ENCODE measurements at places on chromosomes 16 and 17.

DNA sequence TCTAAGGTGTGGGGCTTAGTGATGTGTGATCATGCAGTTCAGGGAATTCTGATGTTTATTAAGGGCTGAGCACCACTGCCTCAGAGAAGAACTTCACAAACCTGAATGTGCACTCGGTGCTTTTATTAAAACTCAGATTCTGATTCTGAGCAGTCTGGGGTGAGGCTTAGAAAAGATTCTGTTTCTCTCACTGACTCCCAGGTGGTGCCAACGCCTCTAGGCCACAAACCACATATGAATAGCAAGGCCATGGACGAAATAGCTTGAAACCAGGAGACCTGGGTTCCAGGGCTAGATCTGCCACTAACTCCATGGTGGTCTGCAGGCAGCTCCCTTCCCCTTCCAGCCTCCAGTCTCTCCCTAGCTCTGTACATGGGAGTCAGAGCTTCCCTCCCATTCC is 169.1 kb downstream of the HS3ST3B1 start:
- no peaks in the 10 kb centered on the region for H3K4me1 ChIP-seq
- no peak for DNase-seq
- no peak overlapping the region for H3K4me3 ChIP-seq
- no peak overlapping the region for H3K27ac ChIP-seq

DNA sequence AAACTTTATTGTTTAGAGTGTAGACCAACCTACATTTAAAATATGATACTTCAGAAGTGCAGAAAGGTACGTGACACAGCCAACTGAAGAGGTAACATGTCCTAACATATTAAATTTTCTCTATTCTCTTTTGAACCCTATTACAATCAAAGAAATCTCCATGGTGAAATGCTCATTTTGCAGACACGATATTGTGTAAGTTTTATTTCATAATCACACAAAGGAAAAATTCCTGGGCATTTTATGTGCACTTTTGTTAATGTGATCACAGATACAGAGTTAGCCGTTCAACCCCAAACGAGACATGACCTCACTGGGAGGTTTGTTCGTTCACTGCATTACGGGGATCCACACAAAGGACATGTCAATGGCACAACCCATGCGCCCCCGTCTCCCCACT is 21.8 kb downstream of the KCNJ16 start:
- H3K27me3 ChIP-seq = no peaks in the 10 kb centered on the region
- no peaks in the 10 kb centered on the region for H3K36me3 ChIP-seq
- peaks cover 17% of the 10 kb centered on the region for H3K4me1 ChIP-seq

GRCh38 chr17:72622661-72623433 is 469.6 kb downstream of the SLC39A11 start:
- H3K4me3 ChIP-seq = peak overlapping the region; percentile 6
- H3K36me3 ChIP-seq = peaks cover 6% of the 10 kb centered on the region
- H3K27ac ChIP-seq = peak overlapping the region; percentile 51
- no peaks in the 10 kb centered on the region for H3K27me3 ChIP-seq
- DNase-seq = no peak
- peaks cover 66% of the 10 kb centered on the region for H3K4me1 ChIP-seq

GRCh38 chr16:77723108-77723514 is 797 bp downstream of the NUDT7 start:
- H3K27me3 ChIP-seq = no peaks in the 10 kb centered on the region
- H3K36me3 ChIP-seq = peaks cover 6% of the 10 kb centered on the region
- peak overlapping the region; percentile 79 for H3K27ac ChIP-seq
- peak overlapping the region; percentile 83 for H3K4me3 ChIP-seq
- peaks cover 9% of the 10 kb centered on the region for H3K4me1 ChIP-seq

DNA sequence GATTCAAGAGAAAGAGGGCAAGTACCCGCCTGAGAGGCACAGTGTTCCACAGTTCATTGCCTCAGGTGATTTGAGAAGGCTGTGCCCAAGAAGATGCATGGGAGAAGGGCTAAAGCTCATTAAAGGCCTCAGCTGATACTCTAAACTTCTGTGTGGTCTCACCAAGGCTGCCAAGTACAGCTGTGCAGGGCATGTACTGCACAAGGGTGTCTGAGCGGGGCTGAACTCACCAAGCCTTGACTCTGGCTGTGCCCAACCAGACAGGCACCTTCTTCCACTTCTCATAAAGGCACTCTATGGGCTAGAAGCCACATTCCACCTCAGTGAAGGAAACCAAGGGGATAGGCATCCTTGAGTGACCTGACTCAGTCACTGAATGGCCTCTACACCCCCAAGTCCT is 12.7 kb downstream of the LRRC75A start:
- DNase-seq = no peak
- H3K36me3 ChIP-seq = no peaks in the 10 kb centered on the region
- H3K27ac ChIP-seq = no peak overlapping the region

DNA sequence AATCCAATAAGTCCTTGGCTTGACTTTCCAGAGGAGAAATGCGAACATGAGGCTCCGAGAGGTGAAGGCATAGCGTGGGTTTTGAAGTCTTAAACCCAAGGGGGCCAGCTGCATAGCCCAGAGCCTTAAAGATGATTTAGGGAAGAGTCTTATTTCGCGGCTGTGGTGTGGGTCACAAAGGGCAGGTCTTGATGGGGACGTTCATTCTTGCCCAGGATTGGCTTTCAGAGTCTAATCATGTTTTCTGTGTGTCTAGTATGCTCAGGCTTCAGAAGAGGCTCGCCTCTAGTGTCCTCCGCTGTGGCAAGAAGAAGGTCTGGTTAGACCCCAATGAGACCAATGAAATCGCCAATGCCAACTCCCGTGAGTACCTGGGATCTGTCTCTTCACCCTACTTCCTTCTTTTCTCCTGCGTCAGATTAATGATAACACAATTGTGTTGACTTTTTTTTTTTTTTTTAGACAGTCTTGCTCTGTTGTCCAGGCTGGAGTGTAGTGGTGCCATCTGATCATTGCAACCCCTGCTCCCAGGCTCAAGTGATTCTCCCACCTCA is 951 bp downstream of the RPL19 start:
- no peaks in the 10 kb centered on the region for H3K27me3 ChIP-seq
- no peak for DNase-seq
- H3K36me3 ChIP-seq = peaks cover 24% of the 10 kb centered on the region
- H3K4me3 ChIP-seq = peak overlapping the region; percentile 95
- H3K4me1 ChIP-seq = peaks cover 32% of the 10 kb centered on the region
- peak overlapping the region; percentile 100 for H3K27ac ChIP-seq

DNA sequence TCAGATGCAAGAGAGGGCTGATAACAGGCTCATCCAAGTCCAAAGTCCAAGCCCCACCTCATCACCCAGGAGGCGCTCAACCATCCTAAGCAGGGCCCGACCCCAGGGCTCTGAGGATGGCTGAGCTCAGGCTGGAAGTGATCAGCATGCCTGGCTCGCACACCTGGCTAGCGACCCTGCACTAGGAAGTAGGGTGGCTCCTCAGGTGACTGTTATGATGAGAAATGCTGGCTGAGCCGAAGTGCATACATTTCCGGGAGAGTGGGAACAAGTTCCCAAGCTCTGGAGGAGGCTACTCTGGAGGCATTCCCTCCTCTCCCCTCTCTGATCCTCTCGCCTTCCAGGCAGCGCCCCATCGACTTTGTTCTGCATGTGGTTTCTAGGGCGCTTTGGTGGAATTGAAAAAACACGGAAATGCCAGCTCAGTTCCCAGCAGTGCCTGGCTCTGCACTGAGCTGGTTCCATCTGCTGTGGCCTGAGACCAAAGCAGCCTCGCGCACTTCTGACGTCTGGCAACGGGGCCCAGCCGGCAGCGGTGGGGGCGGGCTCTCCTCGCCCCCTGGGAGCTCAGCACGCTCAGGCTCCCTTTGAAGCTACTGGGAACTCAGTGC is 130.3 kb downstream of the IRF8 start:
- H3K4me1 ChIP-seq = peaks cover 11% of the 10 kb centered on the region
- H3K36me3 ChIP-seq = no peaks in the 10 kb centered on the region
- DNase-seq = no peak
- peaks cover 40% of the 10 kb centered on the region for H3K27me3 ChIP-seq
- no peak overlapping the region for H3K27ac ChIP-seq
- H3K4me3 ChIP-seq = no peak overlapping the region

- H3K27ac ChIP-seq = no peak overlapping the region
- H3K4me3 ChIP-seq = no peak overlapping the region
Measured at GRCh38 chr16:66224626-66225025, 141.9 kb upstream of the CDH5 start.

- no peak overlapping the region for H3K4me3 ChIP-seq
- H3K4me1 ChIP-seq = no peaks in the 10 kb centered on the region
- DNase-seq = no peak
- peaks cover 14% of the 10 kb centered on the region for H3K36me3 ChIP-seq
Measured at GRCh38 chr16:74625500-74626350, 18.8 kb upstream of the GLG1 start.

- peak overlapping the region; percentile 11 for H3K27ac ChIP-seq
- H3K4me1 ChIP-seq = peaks cover 22% of the 10 kb centered on the region
- no peak for DNase-seq
- H3K36me3 ChIP-seq = peaks cover 3% of the 10 kb centered on the region
Measured at GRCh38 chr17:63365366-63366240, 80.5 kb downstream of the CYB561 start.

- no peak for DNase-seq
- no peak overlapping the region for H3K27ac ChIP-seq
- no peaks in the 10 kb centered on the region for H3K4me1 ChIP-seq
- H3K4me3 ChIP-seq = no peak overlapping the region
- no peaks in the 10 kb centered on the region for H3K36me3 ChIP-seq
- H3K27me3 ChIP-seq = no peaks in the 10 kb centered on the region
Measured at GRCh38 chr17:33981711-33982601, 273.1 kb upstream of the CCL2 start.

GRCh38 chr17:59436900-59437299 is 105.4 kb downstream of the YPEL2 start:
- H3K36me3 ChIP-seq = peaks cover 3% of the 10 kb centered on the region
- no peaks in the 10 kb centered on the region for H3K27me3 ChIP-seq
- DNase-seq = no peak

GRCh38 chr17:61496174-61496956 is 44.1 kb downstream of the TBX4 start:
- H3K4me3 ChIP-seq = peak overlapping the region; percentile 41
- peaks cover 46% of the 10 kb centered on the region for H3K4me1 ChIP-seq
- DNase-seq = no peak
- peak overlapping the region; percentile 92 for H3K27ac ChIP-seq
- H3K27me3 ChIP-seq = no peaks in the 10 kb centered on the region

DNA sequence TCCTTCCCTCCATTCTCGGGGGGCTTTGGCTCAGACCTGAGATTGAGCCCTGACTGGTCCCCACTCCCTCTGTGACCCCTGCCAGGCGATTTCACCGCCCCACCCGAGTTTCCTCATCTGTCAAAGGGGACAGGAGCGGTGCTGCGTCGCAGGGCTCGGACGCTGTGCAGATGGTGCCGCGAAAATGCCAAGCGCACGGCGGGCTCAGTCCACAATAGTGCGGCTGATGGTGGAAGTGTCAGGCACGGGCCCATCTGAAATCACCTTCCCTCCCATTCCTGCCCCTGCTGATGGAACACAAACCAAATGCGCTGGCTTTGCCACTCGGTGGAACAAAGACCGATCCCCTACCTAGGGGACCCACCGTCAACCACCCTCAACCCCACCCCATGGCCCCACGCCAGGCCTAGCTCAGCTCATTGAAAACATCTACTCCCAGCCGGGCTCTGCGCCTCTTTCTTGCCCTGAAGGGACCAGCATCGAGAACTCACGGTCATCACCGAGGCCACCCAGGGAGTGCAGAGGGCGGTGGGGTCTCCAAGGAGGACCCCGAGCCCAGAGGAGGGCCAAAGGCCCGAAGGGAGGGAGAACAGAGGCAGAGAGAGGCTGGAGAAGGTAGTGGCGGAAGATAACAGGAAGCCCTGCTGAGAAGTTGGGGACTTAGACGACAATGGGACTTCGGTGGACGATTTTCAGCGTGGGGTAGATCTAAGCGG is 1.4 kb downstream of the CARHSP1 start:
- H3K4me1 ChIP-seq = peaks cover 32% of the 10 kb centered on the region
- H3K36me3 ChIP-seq = no peaks in the 10 kb centered on the region
- H3K27me3 ChIP-seq = no peaks in the 10 kb centered on the region

- no peak overlapping the region for H3K27ac ChIP-seq
Measured at GRCh38 chr16:46727184-46727583, 21.0 kb downstream of the MYLK3 start.

DNA sequence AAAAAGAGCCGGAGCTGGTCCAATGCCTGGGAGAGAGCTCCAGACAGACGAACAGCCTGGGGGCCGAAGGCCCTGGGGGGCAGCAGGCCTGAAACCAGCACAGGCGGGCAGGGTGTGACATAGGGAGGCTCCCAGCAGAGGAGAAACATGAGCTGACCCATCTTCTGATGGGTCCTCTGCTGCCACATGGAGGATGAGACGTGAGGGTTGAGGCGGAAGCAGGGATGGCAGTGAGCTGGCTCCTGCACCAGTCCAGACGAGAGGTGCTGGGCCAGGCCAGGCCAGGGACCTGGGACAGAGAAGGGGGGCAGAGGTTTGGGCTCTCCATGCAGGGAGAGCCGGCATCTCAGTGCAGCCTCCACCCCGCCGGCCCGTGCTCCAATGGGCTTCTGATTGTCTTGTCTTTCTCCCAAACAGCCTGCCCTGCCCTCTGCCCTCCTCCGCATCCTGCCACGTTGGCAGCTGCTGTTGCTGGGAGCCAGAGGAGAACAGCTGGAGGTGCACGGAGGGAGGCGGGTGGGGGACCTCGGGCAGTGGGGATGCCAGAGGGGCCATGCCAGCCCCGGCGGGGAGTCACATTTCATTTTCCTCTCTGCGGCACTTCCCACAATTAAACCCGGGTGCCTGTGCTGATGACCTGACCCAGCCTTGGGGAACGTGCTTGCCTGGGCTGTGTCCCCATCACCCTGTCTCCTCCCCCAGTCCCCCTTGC is 139.1 kb upstream of the GSE1 start:
- H3K36me3 ChIP-seq = no peaks in the 10 kb centered on the region
- H3K4me3 ChIP-seq = no peak overlapping the region
- no peaks in the 10 kb centered on the region for H3K27me3 ChIP-seq
- H3K27ac ChIP-seq = peak overlapping the region; percentile 88
- H3K4me1 ChIP-seq = peaks cover 55% of the 10 kb centered on the region

DNA sequence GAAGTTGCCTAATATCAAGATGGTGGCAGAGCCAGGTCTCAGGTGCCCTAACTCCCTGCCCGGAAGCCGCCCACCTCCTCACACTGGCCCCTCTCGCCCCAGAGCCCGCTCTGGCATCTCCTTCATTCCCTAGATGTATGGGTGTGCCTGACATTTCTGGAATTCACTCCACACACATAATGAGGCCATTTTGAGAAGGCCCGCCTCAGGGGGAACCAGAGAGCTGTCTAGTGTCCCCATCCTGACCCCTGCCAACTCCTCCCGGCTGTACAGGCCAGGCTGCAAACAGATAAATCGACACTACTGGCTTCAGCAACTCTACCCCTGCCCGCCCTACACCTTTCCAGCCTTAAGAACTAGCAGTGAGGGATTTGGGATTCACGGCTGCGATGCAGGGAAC is 7.7 kb downstream of the WNT3 start:
- DNase-seq = peak; percentile 42
- H3K4me3 ChIP-seq = peak overlapping the region; percentile 49
- H3K36me3 ChIP-seq = peaks cover 6% of the 10 kb centered on the region
- peaks cover 92% of the 10 kb centered on the region for H3K4me1 ChIP-seq
- no peaks in the 10 kb centered on the region for H3K27me3 ChIP-seq

GRCh38 chr16:9929313-9929712 is 252.9 kb downstream of the GRIN2A start:
- H3K4me1 ChIP-seq = no peaks in the 10 kb centered on the region
- no peak for DNase-seq
- H3K4me3 ChIP-seq = no peak overlapping the region

- peaks cover 14% of the 10 kb centered on the region for H3K4me1 ChIP-seq
- peaks cover 87% of the 10 kb centered on the region for H3K27me3 ChIP-seq
- H3K4me3 ChIP-seq = no peak overlapping the region
- no peaks in the 10 kb centered on the region for H3K36me3 ChIP-seq
- H3K27ac ChIP-seq = no peak overlapping the region
- DNase-seq = no peak
Measured at GRCh38 chr17:36812762-36813161, 124.5 kb upstream of the LHX1 start.

All from mesothelial cell of epicardium (in vitro differentiated cells).